ENCODE measurements at places on chromosomes 3 and 15. TPM values are rescaled to one million over a fixed set of nuclear protein-coding genes. Genes with fewer than 3 reads are reported as not detected.

Gene ITPKA
- total RNA-seq = 0.11 TPM

Gene ZNF774
- total RNA-seq = 1.2 TPM

Gene LTK
- 0.09 TPM for total RNA-seq

Gene VEPH1
- total RNA-seq = 0.86 TPM

Gene RLBP1
- total RNA-seq = not detected

Gene IGDCC3
- 0.09 TPM for total RNA-seq

Gene PLS1
- total RNA-seq = 0.33 TPM

Gene CCK
- not detected for total RNA-seq

Gene FAM107A
- total RNA-seq = 0.09 TPM
